Stimulated activated CD4-positive, alpha-beta T cell treated with anti-CD3 and anti-CD28 coated beads, Interleukin-15, amount 100 ng/mL, for 1 hour (primary cell): ENCODE measurements at places on chromosomes 4 and X.

DNA sequence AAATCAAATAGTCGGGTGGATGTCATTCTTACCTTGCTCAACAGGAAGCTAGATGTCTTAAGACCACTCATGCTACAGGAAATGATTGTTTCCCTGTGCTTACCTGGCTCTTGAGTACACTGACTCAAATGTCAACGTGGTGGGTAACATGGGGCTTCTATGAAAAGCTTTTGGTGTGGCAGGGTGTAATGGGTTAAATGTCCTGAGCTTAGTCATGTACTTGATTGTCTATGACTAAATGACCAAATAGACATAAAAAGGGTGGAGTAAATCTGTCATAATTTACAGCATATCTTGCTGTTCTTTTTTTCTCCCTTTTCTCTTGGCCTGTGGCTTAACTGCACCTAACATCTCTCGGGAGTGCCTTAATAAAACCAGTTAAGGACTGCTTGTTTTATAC lies 44.9 kb downstream of the CCNG2 start:
- no peak for DNase-seq

GRCh38 chr4:55251342-55251741 lies 94.7 kb upstream of the SRD5A3 start:
- DNase-seq: no peak

DNA sequence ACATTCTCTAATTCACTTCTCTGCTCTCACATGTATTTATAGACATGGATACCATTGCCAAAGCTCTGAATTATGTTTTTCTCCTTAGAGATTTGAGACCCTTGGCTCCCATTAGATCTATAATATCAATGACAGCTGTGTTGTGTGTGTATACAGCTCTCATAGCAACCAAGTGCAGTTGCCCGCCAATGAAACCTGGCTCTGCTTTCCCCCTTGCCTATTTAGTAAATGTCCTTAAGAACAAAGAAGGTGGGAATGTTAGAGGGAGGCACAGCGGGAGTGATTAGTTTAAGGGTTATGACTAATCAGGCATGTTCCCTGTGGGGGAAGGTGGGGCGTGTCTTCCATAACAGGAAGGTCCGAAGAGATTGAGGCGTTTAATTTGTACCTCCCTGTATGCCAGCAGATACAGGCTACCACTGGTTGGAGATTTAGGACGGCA lies 100.5 kb upstream of the TBC1D9 start:
- no peak for DNase-seq

GRCh38 chrX:1074755-1075154 lies 137.7 kb downstream of the CRLF2 start:
- no peak for DNase-seq

GRCh38 chr4:128299848-128300247 lies 12.2 kb upstream of the PGRMC2 start:
- DNase-seq: no peak

- no peak for DNase-seq
Observed at GRCh38 chr4:128668566-128668965, 140.9 kb upstream of the JADE1 start.

- no peak for DNase-seq
Observed at GRCh38 chr4:113825272-113825671, 63.7 kb upstream of the CAMK2D start.

DNA sequence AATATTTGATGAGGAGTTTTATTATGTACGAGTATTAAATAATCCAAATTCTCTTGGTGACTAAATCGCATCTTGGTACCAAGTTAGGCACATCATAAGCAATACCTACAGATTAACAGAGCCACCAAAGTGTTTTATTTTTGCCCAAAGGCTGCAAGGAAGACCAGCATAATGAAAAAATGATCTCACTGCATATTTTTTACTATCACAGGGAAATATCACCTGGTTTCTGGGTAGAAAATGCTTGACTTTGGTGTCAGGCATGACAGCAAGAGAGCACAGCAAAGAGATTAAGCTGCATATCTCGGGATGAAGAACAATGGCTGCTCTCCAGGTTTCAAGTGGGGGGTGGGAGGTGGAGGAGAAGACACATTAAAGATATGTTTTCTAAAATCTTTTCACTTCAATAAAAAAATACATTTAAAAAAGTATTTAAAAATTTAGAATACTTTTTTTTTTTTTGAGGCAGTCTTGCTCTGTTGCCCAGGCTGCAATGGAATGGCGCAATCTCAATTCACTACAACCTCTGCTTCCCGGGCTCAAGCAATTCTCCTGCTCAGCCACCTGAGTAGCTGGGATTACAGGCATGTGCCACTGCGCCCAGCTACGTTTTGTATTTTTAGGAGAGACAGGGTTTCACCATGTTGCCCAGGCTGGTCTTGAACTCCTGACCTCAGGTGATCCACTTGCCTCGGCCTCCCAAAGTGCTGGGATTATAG lies 86.1 kb downstream of the FRYL start:
- DNase-seq: no peak

GRCh38 chr4:33091961-33092360 lies 2371.8 kb downstream of the PCDH7 start:
- DNase-seq: no peak

- no peak for DNase-seq
Observed at GRCh38 chrX:128057421-128057820, 5.2 kb upstream of the ACTRT1 start.

DNA sequence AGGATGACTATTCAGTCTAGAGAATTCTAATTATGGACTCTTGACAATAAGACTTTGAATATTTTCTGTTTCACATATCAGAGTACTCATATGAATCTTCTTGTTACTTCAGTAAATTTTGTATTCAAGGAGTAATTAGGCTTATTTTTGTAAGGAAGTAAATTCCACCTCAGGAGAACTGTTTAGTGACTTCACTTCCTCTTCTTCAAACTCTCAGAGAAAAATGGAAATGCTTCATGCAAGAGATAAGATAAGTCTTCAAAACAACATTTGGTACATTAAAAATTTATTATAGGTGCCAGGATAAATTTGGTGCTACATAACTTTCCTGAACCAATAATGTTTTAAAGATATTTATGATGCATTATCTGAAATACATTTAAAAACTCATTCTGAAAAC lies 1421.9 kb downstream of the PCDH7 start:
- DNase-seq: no peak

GRCh38 chr4:48196758-48197504 lies 62.9 kb upstream of the TXK start:
- no peak for DNase-seq

GRCh38 chrX:81874807-81875206 lies 672.9 kb downstream of the SH3BGRL start:
- DNase-seq: no peak

- DNase-seq: no peak
Observed at GRCh38 chr4:17358241-17358640, 153.6 kb downstream of the QDPR start.

- DNase-seq: no peak
Observed at GRCh38 chr4:37830640-37831039, 4.2 kb downstream of the PGM2 start.

- no peak for DNase-seq
Observed at GRCh38 chrX:134654398-134655012, 3.8 kb downstream of the PLAC1 start.

- DNase-seq: no peak
Observed at GRCh38 chrX:103396186-103396585, 19.8 kb downstream of the BEX3 start.

DNA sequence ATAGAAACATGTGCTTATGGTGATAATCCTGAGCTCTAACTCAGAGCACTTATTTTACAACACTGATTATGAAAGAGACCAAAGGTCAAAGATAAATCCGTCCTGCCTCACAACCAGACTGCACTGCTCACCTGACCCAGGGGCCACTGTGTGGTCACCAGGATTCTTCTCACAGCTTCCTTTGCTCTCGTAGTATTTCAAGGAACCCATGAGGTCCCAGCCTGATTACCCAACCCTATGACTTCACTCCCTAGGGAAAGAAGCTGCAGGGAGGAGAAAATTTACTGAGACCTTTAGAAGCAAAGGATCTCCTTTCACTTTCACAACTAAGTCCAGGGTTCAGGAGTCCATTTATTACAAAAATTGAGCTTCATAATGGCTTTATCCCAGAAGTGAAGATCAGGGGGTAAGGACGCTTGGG lies 9.6 kb downstream of the SLC25A5 start:
- DNase-seq: no peak

DNA sequence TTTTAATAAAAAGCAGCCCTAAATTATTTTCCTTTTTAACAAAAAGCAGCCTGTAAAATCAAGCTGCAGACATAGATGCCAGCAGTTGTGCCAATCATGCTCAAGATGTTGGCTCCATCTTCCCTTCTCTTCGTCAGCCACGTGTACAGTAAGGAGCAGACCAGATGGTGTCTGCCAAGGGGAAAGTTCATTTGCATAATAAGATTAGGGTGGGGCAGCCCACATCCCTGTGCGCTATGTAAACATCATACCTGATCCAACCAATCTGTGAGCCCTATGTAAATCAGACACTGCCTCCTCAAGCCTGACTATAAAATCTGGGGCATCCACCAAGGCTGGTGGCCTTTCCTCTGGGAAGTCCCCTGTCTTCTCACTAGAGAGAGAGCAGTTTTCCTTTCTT lies 23.1 kb upstream of the C1GALT1C1 start:
- DNase-seq: no peak

- no peak for DNase-seq
Observed at GRCh38 chr4:82957045-82957444, 53.6 kb downstream of the LIN54 start.

GRCh38 chrX:38935561-38935960 lies 134.3 kb downstream of the MID1IP1 start:
- DNase-seq: no peak

- no peak for DNase-seq
Observed at GRCh38 chr4:26212528-26212927, 108.3 kb upstream of the RBPJ start.

GRCh38 chrX:16022580-16023200 lies 100.7 kb upstream of the GRPR start:
- DNase-seq: no peak

DNA sequence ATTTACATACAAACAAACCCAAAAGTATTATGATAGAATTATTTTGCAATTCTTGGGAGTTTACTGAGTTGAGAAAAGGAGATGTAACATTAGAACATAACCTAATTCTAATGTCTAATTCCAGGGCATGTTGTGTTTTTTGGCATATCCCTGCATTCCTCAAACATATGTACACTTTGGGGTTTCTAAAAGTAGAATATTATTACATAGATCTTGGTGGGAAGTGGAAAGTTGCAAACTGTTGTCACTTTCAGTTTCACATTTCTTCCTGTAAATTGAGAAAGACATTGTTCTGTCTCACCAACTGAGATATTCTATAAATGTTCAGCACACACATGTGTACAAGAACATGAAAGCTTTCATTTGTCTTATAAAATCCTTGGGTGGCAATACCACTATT lies 24.4 kb upstream of the GBA3 start:
- DNase-seq: no peak

DNA sequence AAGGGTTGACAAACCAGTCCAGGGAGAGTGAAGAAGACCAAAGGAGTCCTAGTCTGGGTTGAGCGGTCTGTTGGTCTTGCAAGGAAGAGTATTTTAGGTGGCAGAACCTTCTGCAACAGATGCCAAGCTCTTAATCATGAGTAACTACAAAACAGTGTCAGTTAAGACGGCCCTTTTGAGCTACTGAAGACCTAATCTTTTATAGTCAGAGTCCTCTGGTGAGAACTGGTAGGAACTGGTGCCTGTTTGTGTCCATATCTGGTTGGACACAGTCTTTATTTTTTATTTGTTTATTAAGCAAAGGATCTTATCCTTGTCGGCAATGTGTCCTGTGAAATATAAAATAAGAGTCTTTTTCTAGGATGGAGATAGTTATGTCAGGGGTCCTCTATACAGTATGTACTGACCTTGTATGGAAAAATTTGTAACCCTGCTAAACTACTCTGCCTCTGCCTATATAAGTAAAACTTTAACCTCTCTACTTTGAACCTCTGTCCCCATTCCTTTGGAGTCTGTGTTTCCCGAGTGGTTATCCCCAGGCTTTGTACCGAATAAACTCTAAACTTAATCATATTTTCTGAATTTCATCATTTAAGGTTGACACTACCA lies 47.1 kb downstream of the FAM13A start:
- no peak for DNase-seq

DNA sequence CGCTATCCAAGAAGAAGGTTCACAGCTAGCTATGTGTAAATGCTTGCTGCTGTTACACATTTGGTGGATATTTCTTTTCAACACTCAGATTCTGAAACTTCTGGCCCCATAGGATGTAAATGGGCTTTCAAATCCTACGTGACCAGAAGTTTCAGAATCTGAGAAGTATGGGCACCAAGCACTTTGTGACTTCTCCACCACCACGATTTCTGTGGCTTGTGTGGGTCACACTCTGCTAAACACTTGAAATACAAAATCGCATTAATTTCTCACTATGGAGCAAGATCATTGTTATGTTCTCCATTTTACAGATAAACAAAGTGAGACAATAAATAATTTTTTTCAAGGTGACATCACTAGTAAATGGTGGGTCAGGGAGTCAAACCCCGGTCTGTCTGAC lies 259.4 kb upstream of the JADE1 start:
- no peak for DNase-seq

- DNase-seq: no peak
Observed at GRCh38 chr4:170003071-170004070, 22.8 kb downstream of the MFAP3L start.

GRCh38 chrX:140502491-140503237 lies 2.2 kb downstream of the SOX3 start:
- DNase-seq: no peak

DNA sequence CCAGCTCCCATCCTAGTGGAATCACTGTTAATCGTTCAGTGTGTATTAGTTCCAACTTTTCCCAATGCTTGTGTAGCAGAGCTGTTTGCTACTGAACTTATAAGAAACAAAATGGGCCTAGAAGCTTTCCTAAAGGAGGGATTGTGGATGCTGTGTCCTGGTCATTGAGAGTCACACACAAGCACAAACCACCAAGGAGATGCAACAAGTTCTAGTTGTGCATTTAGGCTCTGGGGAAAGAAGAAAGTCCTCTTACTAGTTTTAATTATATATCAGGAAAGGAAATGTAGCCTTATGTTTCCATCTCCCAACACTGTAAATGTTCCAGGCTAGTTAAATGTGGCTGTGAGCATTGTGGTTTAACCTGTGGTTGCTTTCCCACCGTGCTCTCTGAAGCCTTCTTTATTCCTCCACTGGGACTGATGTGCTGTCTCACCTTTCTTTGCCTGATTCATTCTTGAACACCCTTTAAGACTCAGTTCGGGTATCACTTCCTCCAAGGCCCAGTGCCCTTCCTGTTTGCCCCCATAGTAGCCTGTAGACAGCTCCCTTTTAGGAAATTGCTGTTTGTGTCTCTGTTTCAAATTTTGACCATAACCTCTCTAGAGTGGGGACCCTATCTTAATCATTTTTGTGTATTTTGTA lies 34.3 kb downstream of the ATP10D start:
- DNase-seq: no peak

- no peak for DNase-seq
Observed at GRCh38 chr4:187937557-187937956, 58.0 kb upstream of the ZFP42 start.

- DNase-seq: no peak
Observed at GRCh38 chrX:141609111-141609510, 19.6 kb downstream of the SPANXA2 start.

- DNase-seq: no peak
Observed at GRCh38 chr4:14184767-14185166, 557.2 kb upstream of the BOD1L1 start.

- DNase-seq: no peak
Observed at GRCh38 chrX:36609616-36610585, 398.3 kb upstream of the FAM47C start.
